SW480 (cell line): ENCODE measurements at places on chromosomes 2 and 18.

DNA sequence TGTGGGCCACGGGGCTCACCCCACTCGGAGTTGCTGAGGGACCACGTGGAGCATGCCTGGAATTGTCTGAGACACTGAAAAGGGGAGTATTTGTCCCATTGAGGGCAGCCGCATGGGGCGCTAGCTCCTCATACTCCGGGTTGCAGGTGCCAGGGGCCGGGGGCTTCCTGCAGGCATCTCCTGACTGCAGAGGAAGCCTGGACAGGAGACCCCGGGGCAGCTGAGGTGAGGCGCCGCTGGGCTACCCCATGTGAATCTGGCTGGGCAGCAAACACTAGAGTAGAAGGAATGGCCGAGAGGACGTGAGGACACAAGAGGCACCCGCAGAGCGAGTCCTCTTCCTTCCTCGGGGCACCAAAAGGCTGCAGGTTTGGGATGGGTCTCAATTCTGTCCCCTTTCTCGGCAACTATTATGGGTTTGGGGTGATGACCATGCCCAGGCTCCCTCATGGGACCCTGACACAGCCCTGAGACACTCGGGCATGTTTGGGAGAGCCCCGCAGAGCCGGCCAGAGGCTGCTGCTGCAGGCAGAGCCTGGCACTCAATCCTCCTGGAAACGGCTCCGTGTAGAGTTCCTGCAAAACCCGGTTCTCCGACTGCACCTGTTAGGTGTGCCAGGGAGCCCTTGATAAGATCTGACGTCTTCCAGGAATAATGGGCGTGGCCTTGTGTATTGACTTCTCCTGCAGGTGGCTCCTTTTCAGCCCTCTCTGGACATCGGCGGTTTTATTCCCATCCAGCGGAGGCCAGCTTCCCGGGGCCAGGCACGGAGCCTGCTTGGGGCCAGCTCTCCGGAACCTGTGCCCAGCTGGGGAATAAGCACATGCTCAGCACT is 77.0 kb downstream of the CTIF start:
- DNase-seq: no peak

DNA sequence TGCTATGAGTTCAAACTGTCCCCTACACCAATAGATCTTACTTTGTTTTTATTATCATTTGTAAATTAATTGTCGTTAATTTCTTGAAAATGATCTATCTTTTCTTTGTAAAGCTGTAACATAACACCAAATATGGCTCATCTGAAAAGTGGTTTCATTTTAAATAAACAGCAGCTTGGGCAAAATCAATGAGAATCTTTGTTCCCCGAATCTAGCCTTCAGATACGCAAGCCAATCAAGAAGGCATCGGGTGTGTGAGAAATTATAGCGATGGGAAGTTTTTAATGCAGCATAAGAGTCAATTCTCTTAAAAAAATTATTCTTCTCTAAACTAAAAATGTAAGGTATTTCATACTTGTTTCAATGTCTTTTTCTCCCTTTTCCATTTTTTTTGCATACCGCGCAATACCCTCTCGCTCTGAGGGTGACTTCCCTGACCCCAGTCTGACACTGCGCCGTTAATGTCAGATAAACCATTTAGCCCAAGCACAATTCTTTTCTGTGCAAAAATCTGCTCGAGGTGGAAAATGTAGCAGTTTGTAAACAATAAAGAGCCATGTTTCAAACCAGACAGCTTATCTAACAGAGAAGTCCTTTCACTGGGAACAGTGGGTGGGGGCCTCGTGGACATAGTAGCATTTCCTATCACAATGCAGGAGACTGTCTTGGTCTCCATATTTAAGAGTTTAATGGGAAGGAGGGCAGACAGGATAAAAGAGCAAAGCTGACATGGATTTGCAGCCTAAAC is 129.4 kb downstream of the TCF4 start:
- no peak for DNase-seq

DNA sequence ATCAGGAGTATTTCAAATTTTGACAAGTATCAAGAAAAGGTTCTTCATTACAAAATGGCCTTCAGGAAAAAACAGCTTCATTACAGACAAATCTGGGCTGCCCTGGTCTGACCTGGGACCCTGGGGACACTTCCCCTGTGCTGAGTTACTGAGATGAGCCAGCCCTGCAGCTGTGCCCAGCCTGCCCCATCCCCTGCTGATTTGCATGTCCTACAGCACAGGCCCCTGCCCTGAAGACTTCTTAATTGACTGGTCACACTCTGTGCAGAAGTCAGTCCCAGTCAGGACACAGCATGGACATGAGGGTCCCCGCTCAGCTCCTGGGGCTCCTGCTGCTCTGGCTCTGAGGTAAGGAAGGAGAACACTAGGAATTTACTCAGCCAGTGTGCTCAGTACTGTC is 235.1 kb downstream of the ANKRD36B start:
- no peak for DNase-seq

GRCh38 chr18:71784777-71785176 is 759.4 kb downstream of the CBLN2 start:
- DNase-seq: no peak

- DNase-seq: peak; percentile 9
Measured at GRCh38 chr2:136582628-136583205, 182.6 kb upstream of the THSD7B start.

- no peak for DNase-seq
Measured at GRCh38 chr2:26184555-26185303, 11.8 kb downstream of the GAREM2 start.

- DNase-seq: no peak
Measured at GRCh38 chr2:188511346-188511745, 219.7 kb downstream of the GULP1 start.

DNA sequence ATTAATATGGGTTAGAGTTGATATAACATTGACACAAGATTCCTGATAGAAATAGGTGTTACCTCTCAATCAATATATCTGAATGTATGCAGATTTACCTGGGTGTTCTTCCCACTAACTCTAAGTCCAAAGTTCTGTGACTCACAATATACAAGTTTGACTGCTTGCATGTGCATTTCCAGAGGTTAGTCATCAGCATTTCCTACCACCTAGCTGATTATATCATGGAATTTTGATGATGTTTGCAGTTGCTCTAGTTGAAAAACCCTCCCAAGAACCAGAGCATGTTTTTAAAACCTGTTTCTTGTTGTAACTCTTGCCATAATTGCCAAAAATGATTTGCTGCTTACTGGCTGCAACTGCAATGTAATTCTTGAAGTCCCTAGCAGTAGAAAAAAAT is 15.0 kb upstream of the DSG1 start:
- peak; percentile 44 for DNase-seq

GRCh38 chr2:108933691-108934117 is 55.3 kb downstream of the EDAR start:
- DNase-seq: peak; percentile 21

DNA sequence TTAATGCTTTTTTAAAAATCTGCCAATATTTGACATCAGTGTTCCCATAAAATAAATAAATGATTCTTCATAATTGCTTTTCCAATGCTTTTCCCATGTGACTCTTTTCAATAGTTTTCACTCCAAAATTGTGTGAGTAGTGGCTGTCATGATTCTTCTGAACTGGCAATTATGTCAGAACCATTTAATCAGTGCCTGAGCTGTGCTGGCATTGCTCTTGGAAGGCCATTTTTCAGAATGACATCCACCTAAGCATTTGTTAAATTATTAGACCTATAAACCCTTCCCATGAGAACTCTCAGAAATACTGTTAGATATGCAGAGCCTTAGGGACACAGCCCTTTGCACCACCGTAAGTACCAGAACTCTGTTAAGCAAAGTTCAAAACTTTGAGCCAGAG is 334.9 kb upstream of the RAB12 start:
- DNase-seq: no peak

- DNase-seq: no peak
Measured at GRCh38 chr2:29373870-29374269, 258.7 kb downstream of the CLIP4 start.

GRCh38 chr18:45974088-45974536 is 7.0 kb upstream of the EPG5 start:
- peak; percentile 62 for DNase-seq

DNA sequence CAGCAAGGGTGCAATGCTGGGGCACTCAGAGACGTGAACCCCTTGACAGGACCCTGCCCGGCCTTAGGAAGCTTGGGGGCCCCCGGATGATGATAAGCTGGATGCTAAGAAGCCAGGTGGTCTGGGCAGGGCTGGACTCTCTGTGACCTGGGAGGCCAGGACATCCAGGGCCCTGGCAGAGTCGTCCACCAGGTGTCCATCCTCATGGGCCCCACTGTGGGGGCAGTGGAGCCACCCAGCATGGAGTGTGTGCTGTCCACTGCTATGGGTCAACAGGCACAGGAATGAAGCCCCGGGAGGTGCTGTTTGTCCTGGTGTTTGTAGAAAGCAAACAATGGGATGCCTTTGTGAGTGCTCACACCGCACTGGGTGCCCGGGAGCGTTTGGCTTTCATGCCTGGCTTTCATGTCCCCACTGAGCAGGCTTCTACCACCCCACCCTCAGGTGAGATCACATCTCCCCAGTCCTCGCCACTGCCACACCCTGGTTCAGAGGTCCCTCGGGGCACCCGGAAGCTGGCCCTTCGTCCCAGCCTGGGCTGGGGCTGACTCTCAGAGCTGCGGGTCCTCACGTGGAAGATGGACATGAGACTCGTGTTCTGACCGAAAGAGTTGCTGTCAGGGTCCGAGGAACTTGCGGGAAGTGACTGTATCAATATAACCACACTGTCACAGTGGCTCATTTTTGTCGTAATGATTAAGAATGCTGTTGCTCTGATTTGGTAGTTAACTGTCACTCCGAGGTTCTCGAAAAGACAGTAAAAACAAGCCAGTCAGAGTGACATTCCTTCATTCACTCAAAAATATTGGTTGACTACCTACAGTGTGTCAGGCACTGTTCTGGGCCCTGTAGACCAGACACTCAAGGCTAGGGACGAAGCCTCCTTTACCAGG is 53.3 kb downstream of the INHBB start:
- DNase-seq: peak; percentile 97

DNA sequence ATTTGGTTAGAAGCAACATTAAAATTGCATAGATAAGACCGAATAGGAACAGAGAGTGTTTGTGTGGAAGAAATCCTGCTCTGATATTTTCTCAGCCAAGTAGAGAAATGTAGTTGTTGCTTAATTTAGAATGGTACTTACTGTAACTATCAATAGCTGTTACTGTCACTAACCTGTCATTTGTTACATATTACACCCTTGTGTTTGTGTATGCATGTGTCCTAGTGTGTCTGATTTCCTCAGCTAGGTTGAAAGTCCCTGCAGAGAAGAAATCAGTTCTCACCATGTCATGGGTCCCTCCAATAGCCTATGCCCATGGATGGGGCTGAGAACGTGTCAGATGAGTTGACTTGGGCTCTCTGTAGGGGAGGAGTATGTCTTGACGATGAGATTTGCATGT is 94.4 kb downstream of the SPTBN1 start:
- no peak for DNase-seq

DNA sequence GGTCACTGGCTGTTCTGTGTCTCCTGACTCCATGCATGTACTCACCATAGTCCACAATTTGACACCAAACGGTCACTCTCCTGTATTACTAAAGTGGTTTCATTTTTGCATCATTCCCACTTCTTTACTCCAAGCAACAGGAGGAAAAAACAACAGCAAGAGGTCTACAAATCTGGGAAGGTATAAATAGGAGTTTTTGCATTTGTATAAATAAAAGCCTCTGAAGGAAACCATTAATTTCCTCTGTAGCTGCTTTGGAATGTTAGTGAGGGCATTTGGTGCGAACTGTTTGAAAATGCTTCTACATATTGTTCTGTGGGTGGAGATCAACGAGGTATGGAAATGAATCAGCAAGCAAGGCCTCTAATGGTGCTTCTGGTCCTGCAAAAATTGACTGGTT is 148.5 kb upstream of the DLX2 start:
- DNase-seq: peak; percentile 65

GRCh38 chr2:143528021-143528420 is 398.8 kb downstream of the ARHGAP15 start:
- DNase-seq: no peak

- DNase-seq: no peak
Measured at GRCh38 chr2:239106314-239106908, 258.5 kb downstream of the TWIST2 start.

DNA sequence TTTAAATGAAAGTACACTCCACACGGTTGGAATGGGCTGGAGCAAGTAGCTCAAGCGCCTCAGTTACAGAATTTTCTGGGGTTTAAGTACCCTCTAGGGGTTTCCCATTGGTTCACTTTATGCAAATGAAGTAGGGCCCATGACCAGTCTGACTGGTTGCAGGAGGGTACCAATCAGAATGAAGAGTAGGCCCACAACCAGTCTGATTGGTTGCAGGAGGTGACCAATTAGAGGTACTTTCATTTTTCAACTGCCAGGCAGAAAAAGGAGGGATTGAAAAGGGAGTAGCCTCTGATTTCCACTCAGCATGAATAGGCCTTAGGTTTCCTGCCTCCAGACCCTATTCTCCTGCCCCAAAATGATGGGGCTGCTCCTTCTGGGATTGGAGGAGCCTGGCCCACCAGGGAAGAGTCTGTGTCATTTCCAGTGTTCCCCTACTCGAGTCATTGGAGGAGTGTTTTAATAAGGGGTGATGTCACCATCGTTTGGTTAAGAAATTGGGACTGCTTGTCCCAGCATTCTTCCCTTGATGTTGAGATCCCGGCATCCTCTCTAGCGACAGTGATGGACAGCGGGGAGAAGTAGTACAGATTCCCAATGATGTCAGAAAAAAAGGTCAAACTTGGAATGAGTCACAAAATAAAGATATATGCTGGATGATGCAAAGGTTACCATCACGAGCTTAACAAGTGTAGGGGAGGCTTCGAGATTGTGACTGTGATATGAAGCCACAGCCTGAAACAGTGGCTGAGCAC is 210.4 kb downstream of the SH3BP4 start:
- no peak for DNase-seq

DNA sequence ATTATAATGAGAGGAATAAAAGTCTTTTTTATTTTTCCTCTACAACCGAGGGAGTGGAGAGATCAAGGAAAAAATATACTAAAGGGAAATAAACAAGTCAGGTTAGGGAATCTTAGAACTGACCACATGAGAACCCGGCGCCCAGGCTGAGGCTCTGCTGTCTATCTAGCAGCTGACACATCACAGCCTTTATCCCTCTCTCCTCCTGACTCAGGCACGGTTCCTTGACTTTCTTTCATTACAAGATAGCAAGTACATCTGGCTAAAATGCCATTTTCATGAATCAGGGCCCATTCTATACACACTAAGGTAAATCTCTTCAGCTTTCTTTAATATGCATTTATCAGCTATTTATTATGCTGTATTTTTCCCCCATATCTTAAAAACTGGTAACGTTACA is 296.0 kb downstream of the TMX3 start:
- no peak for DNase-seq

GRCh38 chr18:56962322-56962721 is 184.6 kb upstream of the BOD1L2 start:
- no peak for DNase-seq

- no peak for DNase-seq
Measured at GRCh38 chr18:9870431-9871008, 15.3 kb upstream of the TXNDC2 start.
